ENCODE measurements at places on chromosomes 16 and 17.

DNA sequence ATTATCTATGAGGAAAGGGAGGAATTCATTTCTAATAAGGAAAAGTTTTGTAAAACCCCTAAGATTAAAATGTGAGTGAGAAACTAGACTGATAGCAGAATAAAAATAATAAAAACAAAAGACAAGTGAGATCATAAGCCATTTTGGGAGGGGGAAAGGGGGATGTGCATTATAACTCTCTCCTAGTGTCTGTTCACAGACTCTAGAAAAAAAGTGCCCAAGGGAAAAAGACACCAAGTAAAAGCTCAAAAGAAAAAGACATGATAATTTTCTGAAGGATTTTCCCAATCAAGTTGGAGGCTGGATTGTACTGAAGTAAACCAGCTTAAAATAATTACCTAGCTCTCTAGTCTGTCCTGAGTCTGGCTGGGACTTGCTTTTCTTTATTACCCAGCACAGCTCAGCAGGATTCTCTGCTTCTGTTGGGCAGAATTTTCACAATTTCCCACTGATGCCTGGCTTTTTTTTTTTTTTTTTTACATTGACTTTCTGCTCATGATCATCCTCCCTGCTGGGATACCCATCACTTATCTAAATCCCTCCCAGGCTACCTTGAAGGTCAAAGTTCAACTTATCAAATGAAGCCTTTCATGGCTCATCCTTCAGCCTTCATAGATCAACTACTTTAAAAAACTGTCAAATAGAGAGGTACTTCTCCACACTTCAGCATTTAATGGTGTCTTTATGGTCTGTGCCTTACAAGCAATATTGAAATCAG lies 124.2 kb upstream of the KCNJ16 start:
- DNase-seq, result no peak

GRCh38 chr16:84082110-84082509 lies 34.6 kb downstream of the MBTPS1 start:
- no peak for DNase-seq

DNA sequence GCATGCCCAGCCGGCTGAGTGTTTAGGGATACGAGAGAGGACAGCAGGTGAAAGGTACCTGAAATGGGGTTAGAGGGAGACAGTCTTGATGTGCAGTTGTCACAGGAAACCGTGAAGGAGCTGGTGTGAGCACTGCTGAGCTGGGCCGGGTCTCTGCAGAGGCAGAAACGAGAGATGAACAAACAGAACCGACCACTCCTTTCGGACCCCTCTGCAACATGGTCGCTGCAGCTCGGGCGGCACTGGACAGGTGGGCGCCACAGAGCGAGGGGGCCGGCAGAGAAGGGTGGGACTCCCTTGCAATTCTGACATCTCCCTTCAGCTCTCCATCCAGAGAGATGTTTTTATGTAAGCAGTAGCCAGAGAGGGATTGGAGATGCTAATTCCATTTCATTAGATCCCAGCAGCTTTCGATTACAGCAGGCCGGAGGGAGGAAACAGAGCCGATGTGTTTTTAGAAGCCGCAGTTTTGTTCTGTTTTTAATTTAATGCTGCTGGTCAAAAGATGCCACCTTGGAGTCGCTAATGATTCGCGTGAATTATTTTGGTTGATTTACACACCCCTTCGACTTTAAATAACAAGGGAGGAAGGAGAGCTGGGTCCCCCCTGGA lies 86.3 kb upstream of the RPL38 start:
- DNase-seq, result no peak

- DNase-seq, result no peak
Measured at GRCh38 chr17:77889135-77889505, 69.4 kb upstream of the TNRC6C start.

DNA sequence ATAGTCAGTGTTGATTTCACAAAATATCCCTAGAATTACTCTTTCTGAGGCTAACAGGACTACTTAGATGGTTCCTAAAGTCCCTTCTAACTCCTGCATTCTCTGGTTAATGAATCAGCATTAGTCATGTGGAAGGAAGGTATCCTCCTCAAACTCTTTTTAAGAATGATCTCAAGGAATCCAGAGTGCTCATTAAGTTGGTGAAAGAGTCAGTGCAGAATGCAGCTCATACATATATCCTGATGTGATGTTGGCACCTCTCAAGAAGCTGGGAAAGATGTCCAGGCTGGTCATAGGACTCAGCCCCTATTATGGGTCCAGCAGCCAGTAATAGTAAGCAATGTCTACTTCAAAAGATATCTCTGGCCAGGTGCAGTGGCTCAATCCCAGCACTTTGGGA lies 65.5 kb downstream of the PIGL start:
- peak; percentile 76 for DNase-seq

GRCh38 chr17:29575511-29576213 lies 7.2 kb downstream of the TP53I13 start:
- no peak for DNase-seq
